NCI-H1694 treated with DMSO at 0.1 percent for 48 hours (cell line): ENCODE measurements at places on chromosomes 13 and 19.

GRCh38 chr13:25375727-25376358 is 4.1 kb downstream of the ATP8A2 start:
- peak; percentile 24 for DNase-seq

DNA sequence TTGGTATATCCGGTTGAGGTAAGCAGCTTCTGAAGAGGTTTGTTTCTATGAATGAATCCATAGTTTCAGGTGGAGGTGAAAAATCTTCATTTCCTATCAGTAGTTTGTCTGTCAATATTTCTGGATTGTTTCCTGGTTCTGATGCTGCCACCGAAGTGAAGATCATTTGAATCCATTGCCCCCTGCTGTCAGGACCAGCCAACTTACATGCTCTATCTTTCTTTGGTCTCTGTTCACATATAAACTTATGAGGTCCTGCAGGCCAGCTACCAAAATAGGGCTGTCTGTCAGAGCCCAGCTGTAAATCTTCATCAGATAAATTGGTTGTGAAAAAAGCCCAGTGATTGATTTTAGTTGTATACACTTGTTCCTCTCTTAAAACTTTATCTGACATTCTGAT is 15.2 kb upstream of the N4BP2L1 start:
- DNase-seq: peak; percentile 2

DNA sequence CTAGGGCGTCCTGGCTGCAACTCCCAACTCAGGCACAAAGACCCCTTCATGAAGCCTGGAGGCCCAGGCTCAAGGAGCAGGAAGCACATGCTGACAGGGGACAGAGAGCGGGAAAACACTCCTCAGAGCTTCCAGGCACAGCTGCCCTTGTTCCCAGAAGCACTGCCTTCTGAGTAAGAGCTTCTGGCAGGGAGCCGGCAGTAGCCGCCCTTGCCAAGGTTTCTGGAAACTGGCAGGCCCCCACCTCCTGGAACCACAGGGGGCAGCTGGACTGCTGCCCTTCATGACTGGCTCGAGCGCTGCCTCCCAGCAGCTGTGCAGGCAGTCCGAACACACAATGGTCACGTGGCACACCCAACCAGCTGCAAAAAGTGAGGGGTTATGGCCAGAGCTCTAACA is 33.6 kb upstream of the EPHX3 start:
- DNase-seq: peak; percentile 53

DNA sequence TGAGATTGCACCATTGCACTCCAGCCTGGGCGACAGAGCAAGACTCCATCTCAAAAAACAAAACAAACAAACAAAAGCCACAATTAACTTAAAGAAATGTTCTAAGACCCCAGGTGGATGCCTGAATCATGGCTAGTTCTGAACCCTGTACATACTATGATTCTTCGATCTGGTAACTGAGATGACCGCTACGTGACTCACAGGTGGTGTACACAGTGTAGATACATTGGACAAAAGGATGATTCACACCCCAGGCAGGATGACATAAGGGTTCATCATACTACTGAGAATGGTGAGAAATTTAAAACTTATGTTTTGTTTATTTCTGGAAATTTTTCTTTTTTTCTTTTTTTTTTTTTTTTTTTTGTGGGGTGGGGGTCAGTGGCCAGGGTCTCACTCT is 6.5 kb downstream of the ZNF426 start:
- DNase-seq: no peak

- DNase-seq: no peak
These were observed 122.1 kb upstream of the SPATA13 start for GRCh38 chr13:24038405-24038804.

- no peak for DNase-seq
These were observed 328.7 kb upstream of the EDNRB start for GRCh38 chr13:78247362-78247761.

- DNase-seq: no peak
These were observed 1.1 kb downstream of the HSPB6 start for GRCh38 chr19:35755550-35756376.

GRCh38 chr13:94119360-94119936 is 360.0 kb downstream of the DCT start:
- no peak for DNase-seq

- DNase-seq: no peak
These were observed 254.9 kb upstream of the PCDH20 start for GRCh38 chr13:61670384-61671161.

DNA sequence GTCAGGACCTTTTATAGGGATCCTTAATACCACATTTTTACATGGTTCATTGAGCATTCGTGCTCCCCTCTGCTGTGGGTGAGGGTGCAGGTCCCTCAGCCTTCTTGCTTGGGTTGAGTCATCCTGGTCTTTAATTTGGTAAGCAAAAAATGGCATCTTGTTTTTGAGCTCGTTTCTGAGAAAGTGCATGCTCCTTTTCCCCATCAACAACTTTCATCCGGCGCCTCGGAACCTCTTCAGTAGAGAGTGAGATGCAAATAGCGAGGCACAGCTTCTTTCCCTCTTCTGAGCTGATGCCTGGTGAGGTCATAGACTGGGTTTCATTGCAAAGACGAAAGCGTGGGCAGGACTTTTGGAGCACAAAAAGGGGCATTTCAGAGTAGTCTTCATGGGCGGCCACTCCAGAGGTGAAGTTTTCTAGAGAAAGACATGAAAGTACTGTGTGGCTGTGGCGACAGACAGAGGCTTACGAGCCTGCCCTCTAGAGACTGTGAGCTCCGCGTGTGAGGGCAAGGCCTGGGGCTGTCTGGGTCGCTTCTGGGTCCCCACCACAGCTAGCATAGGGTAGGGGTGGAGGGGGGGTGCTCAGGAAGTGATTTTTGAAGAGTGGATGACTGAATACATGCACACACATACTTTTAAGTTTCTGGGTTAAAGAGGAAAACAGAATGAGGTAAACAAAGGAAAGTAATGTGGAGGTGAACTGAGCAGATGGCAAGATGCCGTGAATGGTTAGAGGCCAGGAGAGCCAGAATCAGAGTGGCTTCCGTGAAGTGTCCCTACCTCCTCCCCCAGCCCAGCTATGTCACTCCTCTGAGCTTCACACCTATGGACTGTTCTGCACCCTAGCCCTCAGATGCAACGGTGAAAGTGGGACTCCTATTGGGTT is 44.3 kb downstream of the BBC3 start:
- DNase-seq: no peak

- no peak for DNase-seq
These were observed 746.9 kb upstream of the PCDH9 start for GRCh38 chr13:67977066-67977465.

GRCh38 chr13:67150608-67151007 is 79.5 kb downstream of the PCDH9 start:
- DNase-seq: no peak

- no peak for DNase-seq
These were observed 98.8 kb downstream of the CRYL1 start for GRCh38 chr13:20426766-20427448.

GRCh38 chr13:24306632-24307031 is 2.7 kb upstream of the C1QTNF9 start:
- no peak for DNase-seq

DNA sequence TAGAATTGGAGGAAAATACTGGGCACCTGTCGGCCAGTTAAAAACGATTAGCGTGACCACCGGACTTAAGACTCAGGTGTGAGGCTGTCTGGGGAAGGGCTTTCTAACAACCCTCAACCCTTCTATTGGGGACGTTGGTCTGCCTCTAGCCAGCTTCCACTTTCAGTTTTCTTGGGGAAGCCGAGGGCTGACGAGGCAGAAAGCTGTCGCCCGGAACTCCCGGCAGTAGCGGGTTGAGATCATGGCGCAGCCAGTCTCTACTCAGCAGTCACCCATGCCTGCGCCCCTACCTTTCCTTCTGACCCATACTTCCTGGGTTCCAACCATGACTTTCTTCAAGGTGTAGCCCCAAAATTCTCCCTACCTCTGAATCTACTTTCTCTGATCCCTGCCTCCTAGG is 1424.1 kb downstream of the SLITRK1 start:
- no peak for DNase-seq

DNA sequence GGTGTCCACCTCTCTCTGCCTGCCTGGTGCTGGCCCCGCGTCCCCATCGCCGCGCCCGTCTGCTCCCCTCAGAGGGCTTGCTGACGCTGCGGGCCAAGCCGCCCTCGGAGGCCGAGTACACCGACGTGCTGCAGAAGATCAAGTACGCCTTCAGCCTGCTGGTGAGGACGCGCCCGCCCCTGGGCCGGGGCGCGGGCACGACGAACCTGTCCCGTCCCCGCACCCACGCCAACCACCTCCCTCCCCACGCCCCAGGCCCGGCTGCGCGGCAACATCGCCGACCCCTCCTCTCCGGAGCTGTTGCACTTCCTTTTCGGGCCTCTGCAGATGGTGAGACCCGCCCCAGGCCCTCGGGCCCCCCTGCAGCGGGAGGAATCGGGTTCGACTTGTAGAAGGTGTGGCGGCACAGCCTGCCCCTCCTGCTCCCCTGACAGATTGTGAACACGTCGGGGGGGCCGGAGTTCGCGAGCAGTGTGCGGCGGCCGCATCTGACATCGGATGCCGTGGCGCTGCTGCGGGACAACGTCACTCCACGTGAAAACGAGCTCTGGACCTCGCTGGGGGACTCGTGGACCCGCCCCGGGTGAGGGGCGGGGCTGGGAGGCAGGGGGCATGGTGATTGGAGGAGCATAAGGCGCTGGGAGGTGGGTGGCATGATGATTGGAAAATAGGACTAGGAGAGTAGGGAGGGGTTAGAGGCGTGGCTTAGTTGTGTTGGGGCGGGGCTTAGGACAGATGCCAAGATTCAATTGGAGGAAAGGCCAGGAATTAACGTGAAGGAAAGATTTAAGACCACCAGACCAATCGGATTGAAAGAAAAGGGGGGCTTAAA is 6.6 kb downstream of the EPS8L1 start:
- peak; percentile 12 for DNase-seq

GRCh38 chr19:52206481-52206880 is 16.6 kb downstream of the PPP2R1A start:
- no peak for DNase-seq

- no peak for DNase-seq
These were observed 935 bp downstream of the LRP3 start for GRCh38 chr19:33194886-33195644.

DNA sequence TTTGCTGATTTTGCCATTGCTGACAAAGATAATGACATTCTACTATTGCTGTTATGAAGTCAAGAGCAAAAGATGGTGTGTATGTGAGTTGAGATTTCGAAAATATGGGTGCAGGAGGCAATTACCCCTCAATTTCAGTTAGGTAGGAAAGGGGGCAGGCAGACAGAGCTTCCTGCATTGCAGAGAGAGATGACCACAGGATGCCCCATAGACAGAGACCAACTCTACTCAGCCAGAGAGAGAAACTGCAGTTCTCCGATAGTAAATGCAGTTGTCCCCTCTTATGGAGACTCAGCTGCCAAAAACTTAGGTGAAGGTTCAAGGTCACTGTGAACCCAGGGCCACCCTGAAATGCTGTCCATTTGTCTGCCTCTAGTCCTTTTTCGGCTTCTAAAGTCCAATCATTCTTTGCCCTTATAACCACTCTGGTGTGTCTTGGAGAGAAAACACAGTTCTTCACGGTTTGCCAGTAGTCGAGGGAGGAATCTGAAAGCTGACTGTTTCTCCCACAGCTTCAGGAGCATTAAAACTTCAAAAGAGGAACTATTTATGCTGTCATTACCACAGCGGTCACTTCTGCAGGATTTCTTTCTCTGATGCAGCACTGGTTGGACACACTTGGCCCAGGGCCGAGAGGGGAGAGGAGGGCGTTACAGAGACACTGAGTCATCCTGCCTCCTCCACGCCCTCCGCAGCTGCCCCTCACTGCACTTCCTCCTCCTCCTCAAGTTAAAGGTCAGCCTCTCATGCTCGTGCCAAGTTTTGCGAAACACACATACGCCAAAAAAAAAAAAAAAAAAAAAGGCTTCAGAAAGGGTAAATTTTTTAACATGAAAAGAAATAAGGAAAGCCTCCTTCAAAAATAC is 264.3 kb downstream of the FOXO1 start:
- DNase-seq: no peak

GRCh38 chr13:69485991-69486592 is 621.5 kb upstream of the ATXN8OS start:
- no peak for DNase-seq

DNA sequence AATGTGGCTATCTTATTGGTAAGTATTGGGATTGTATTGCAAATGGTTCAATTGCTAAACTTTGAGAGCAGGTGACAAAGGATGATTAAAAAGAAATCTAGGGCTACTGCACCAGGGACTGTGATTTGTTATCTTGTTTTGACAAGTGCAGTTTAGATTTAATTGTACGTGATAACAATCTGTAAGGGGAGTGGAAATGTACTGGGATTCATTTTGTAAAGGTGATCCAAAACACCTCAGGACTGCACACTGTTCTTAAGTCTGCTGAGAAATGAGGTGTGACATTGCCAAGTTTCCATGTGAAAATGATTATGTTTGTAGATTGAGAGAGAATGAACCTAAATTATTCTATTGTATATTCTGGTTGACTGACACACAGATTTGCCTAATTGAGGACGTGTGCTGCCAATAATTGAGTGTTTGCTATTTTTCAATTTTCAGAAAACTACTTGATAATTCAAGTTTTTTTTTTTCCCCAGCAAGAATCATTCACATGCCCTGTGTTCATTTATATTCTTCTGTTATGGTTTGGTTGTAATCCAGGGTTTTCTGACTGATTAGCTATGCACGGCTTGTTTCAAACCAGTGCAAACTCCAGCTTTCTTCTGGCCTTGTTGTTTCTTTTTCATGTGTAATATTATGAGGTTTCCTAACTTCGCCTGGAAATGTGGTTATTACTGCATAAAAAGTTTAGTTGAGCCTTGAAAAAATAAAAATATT is 308.0 kb downstream of the OLFM4 start:
- no peak for DNase-seq

DNA sequence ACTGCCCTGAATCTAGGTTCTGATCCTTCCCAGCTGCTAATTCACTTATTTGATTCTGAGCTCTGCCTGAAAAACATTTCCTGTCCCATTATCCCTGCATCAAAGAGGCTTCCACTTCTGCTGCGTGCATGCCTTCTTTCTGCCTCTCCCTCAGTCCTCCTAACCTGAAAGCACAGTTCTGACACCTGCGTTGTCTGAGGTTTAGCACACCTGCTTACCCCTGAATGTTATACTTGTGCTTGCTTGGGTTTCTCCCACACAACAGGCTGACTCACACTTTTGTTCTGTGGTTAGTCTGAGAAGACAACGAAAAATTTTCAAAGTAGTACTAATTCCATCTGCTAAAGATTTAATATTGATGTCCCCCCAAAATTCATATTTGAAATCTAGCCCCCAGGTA is 3.1 kb upstream of the SOHLH2 start:
- DNase-seq: no peak

DNA sequence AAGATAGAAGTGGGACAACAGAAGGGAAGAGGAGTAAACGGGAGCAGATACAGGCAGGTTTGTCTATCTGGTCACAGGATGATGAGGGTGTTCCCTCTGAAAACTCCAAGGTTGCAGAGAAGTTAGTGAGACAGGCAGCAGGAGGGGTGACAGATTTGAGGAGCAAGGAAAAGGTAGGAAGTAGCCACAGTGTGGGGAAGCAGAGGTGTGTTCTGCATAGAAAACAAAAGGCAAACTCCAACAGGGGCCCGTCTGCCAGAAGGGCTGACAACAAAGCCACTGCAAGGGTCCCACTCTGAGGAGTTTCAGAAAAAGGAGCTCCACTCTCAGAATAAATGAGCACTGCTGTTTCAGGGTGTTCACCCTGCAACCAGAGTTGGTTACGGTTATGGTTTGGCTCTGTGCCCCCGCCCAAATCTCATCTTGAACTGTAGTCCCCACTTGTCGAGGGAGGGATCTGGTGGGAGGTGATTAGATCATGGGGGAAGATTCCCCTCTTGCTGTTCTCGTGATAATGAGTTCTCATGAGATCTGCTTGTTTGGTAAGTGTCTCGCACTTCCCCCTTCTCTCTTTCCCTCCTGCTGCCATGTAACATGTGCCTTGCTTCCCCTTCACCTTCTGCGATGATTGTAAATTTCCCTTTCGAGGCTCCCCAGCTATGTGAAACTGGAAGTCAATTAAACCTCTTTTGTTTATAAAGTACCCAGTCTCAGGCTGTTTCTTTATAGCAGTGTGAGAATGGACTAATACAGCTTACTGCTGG is 32.1 kb downstream of the SMAD9 start:
- no peak for DNase-seq
